Lower lobe of right lung (tissue), 2 donors: ENCODE measurements at places on chromosomes 2 and 18. TPM values are rescaled to one million over a fixed set of nuclear protein-coding genes. Genes with fewer than 3 reads are reported as not detected.

The RIT2 gene
- not detected for total RNA-seq

The RABL2A gene
- 28.9 TPM for total RNA-seq

The SMYD1 gene
- not detected for total RNA-seq

The EN1 gene
- total RNA-seq: 0.15 TPM

The NEU4 gene
- not detected for total RNA-seq

The FHOD3 gene
- total RNA-seq: 2.5 TPM

The HDAC4 gene
- total RNA-seq: 44.9 TPM

The UGT1A3 gene
- total RNA-seq: not detected

The VWA3B gene
- total RNA-seq: 7.9 TPM

The FNDC4 gene
- 1.6 TPM for total RNA-seq

The VSNL1 gene
- total RNA-seq: 1.6 TPM

The ARHGEF33 gene
- 1.5 TPM for total RNA-seq

The LYPD1 gene
- total RNA-seq: 1.5 TPM

The ABCB11 gene
- total RNA-seq: 0.32 TPM

The RAX gene
- not detected for total RNA-seq

The METAP1D gene
- 3.8 TPM for total RNA-seq

The DSG1 gene
- total RNA-seq: not detected

The DES gene
- total RNA-seq: 64.5 TPM

The ABCG5 gene
- not detected for total RNA-seq

The PTPRN gene
- total RNA-seq: not detected

The KCNE4 gene
- total RNA-seq: 1.2 TPM

The CRYGC gene
- total RNA-seq: not detected

The ACMSD gene
- not detected for total RNA-seq

The CHRND gene
- not detected for total RNA-seq

The SLC40A1 gene
- total RNA-seq: 135 TPM

The MRPL19 gene
- total RNA-seq: 39.8 TPM

The C2orf15 gene
- total RNA-seq: 1.5 TPM

The AKAIN1 gene
- not detected for total RNA-seq

The NT5C1B gene
- not detected for total RNA-seq

The LINC00305 gene
- total RNA-seq: not detected

The WDR75 gene
- total RNA-seq: 21.1 TPM

The TRPM8 gene
- total RNA-seq: not detected

The PROKR1 gene
- not detected for total RNA-seq

The CD226 gene
- 5.4 TPM for total RNA-seq

The PARD3B gene
- 23.8 TPM for total RNA-seq

The HOXD12 gene
- total RNA-seq: not detected

The GALNT13 gene
- 2.4 TPM for total RNA-seq

The TPO gene
- total RNA-seq: 0.21 TPM

The POMC gene
- 3.9 TPM for total RNA-seq

The COL6A3 gene
- 114 TPM for total RNA-seq

The ZNF521 gene
- total RNA-seq: 12.7 TPM

The NHEJ1 gene
- total RNA-seq: 13.0 TPM

The IL36RN gene
- total RNA-seq: not detected
